GM23248 (cell line): ENCODE measurements at places on chromosomes 12 and 14. TPM values are rescaled to one million over a fixed set of nuclear protein-coding genes. Genes with fewer than 3 reads are reported as not detected.

PGF gene
- polyA plus RNA-seq, result 1.1 and 2.1 TPM in 2 replicates

MYH6 gene
- polyA plus RNA-seq, result 0.80 TPM in 1 of 2 replicates, not detected in the other

RPS6KA5 gene
- polyA plus RNA-seq, result 0.54 and 0.61 TPM in 2 replicates

KCNMB4 gene
- 1.2 and 1.7 TPM in 2 replicates for polyA plus RNA-seq

TMBIM4 gene
- 276 and 300 TPM in 2 replicates for polyA plus RNA-seq

FBXO34 gene
- polyA plus RNA-seq, result 10.2 and 10.9 TPM in 2 replicates

SAV1 gene
- polyA plus RNA-seq, result 27.1 and 28.6 TPM in 2 replicates

PPP4R3A gene
- polyA plus RNA-seq, result 17.3 and 18.0 TPM in 2 replicates
